Pancreas (tissue), 10 donors: ENCODE measurements at places on chromosomes 11 and 22. TPM values are rescaled to one million over a fixed set of nuclear protein-coding genes. Genes with fewer than 3 reads are reported as not detected.

SLC5A4 gene
- 0.19 TPM for total RNA-seq

OR9G1 gene
- not detected for total RNA-seq

DNA sequence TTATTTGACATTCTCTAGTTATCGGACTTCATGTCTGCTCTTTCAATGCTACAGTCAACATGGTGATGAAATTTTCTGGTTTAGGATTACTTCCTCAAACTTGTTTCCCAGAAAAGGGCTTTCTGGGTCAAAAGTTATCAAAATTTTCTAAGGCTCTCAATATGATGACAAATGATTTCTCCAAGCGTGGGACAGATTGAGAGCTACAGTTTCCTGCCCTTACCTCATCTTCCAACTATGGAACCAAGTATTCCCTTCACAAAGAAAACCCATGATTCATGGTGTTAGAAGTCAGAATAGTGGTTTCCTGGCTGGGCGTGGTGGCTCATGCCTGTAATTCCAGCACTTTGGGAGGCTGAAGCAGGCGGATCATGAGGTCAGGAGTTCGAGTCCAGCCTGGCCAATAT, 17.8 kb downstream of the MYO18B start:
- H3K27me3 ChIP-seq = no peaks in the 10 kb centered on the region
- H3K4me3 ChIP-seq = no peak overlapping the region
- H3K4me1 ChIP-seq = no peaks in the 10 kb centered on the region

GRCh38 chr22:41273128-41273527, 12.9 kb downstream of the RANGAP1 start:
- DNase-seq = no peak
- no peaks in the 10 kb centered on the region for H3K27me3 ChIP-seq
- H3K4me3 ChIP-seq = no peak overlapping the region
- H3K4me1 ChIP-seq = no peaks in the 10 kb centered on the region
- peaks cover 3% of the 10 kb centered on the region for H3K36me3 ChIP-seq

CDKN1C gene
- 19.0 TPM for total RNA-seq

DNA sequence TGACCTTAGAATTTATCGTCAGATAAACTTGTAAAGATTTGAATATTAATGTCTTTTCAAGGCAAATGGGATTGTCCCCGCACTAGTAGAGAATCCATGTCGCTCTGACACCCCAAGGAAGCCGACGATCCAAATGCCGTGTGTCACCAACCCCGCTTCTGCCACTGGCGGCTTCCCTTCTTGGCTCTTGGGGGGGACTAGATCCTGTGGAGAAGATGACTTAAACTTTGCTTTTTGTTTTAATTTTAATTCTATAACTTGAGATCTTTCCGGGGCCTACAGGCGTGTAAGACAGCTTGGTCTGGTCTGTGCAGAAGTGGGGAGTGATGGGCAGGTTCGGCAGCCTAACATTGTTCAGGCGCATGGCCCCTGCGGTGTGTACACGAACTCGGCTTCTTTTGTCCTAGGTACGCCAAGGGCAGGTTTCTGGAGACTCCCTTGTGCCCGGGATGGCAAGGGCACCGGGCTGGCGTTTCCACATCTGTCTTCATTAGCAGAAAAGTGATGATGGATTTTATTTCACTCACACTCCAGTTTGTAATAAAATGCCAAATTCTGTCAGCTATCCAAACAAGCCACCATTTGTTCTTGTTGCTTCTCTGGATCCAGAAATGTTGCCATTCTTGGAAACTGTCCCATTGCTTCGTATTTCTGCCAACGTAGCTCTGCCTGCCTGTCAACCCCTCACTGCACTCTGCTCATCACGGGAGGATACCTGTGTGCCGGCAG, 6.7 kb downstream of the YDJC start:
- H3K4me1 ChIP-seq = peaks cover 16% of the 10 kb centered on the region
- no peaks in the 10 kb centered on the region for H3K36me3 ChIP-seq
- no peak overlapping the region for H3K4me3 ChIP-seq
- no peak for DNase-seq

SLC5A12 gene
- not detected for total RNA-seq
